ENCODE measurements at places on chromosomes 3 and 15. TPM values are rescaled to one million over a fixed set of nuclear protein-coding genes. Genes with fewer than 3 reads are reported as not detected.
A peak's percentile ranks its signal among the peaks of the same experiment; 100 is the strongest.

GRCh38 chr3:142897807-142898206, 8.9 kb upstream of the PCOLCE2 start:
- DNase-seq = no peak

GRCh38 chr15:101625184-101625583, 27.0 kb downstream of the TM2D3 start:
- no peak for DNase-seq

DNA sequence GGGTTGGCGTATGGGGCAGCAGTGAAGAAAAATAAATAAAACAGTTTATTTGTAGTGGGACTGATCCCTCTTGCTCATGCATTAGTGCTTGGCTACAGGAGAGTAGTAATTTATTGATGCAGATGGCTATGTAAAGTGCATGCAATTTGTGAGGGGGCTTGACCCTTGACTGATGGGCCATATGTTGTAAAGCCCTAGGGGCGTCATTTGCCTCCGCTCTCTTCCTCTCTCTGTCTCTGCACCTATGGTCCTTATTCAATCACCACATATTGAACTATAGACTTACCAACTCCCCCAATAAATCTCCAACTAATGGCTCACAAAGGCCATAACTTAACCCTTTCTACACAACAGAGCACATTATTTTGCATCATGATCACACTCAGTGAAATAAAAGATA, 227.7 kb downstream of the ROBO2 start:
- DNase-seq = no peak

DNA sequence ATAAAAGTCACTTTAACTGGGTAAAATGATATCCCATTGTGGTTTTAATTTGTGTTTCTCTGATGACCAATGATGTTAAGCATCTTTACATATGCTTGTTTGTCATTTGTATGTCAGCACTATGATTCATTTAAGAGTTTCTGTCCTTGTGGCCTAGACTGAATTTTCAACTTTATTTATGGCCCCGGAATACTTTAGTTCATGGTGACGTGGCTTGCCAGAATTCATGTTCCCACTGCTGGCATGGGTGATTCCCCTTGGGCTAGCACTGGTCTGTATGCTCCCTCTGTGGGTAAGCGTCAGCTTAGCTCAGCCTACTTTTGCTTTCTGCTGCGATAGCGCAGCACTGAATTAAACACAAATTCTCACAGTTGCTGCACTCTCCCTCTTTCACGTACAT, 436.3 kb upstream of the SGO1 start:
- DNase-seq = no peak

DNA sequence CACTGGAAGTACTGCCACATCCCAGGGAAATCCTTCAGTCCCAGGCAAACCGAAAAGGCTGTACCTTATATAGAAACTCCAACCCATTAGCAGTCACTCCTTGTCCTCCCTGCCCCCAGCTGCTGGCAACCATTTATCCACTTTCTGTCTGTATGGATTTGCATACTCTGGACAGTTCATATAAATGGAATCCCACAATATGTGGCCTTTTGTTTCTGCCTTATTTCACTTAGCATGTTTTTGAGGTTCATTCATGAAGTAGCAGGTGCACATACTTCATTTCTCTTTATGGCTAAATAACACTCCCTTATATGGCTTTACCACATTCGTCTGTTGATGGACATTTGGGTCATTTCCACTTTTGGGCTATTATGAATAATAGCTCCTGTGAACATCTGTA, 51.6 kb upstream of the CMTM8 start:
- DNase-seq = no peak

DNA sequence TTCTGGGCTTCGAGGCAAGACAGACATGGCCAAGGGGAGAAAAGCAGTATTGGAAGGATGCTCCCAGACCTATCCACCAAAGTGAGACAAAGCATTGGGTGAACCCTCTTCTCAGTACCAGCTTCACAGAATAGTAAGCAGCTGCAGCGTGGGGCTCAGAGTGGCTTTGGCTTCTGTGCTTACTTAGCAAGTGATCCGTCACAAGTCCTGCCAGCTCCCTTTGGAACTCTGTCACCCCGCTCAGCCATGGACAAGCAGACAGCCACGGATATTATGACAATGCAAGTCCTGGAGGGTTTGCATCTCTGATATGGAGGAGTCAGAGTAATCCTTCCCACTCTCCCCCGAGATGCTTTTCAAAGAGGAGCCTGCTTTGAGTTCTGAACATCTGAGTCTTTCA, 90.8 kb downstream of the SLCO3A1 start:
- no peak for DNase-seq

GRCh38 chr15:90315278-90315982, 36.7 kb upstream of the ZNF774 start:
- peak; percentile 79 for DNase-seq

DNA sequence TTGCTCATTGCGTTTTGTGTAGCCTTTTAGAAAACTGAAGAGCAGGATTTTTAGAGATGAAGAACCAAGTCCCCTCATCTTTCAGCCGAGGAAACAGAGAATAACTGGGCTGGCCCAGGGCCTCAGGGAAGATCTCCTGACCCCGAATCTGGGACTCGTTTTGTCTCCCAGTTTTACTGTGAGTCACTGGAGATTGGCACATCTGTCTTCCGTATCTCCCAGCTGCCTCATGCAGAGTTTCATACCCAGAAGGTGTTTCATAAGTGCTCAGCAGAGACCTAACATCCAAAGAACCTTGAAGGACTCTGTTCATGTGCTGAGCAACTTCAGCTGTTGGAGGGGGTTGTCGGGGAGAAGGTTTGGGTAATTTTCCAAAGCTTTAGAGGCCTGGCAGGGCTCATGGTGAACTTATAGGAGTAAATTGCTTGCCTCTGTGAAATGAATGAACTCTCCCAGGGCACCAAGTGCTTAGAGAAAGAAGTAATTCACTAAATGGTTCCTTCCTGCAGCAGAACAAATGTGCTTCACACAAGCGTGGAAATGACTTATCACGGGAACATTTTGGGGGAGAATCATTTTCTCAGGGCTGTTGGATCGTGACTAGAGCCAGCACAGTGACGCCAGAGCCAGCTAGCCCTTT, 121.4 kb downstream of the FAM43A start:
- DNase-seq = no peak

DNA sequence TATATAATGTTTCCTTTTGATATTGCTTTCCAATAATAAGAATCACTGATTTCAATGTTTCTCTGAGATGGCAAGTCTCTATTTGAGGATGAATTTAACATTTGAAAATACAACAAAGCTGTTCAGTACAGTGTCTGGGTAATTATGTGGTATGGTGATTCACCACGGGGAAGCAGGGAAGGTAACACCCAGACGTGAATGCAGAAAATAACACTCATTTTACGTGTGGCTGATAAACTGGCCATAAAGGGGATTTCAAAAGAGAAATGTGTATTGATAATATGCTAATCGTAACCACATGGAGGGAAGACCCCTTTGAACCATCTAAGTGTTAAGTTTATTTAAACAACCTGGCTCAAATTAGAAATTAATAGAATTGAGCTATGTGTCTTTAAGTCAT, 344.6 kb downstream of the GRM7 start:
- DNase-seq = no peak

DNA sequence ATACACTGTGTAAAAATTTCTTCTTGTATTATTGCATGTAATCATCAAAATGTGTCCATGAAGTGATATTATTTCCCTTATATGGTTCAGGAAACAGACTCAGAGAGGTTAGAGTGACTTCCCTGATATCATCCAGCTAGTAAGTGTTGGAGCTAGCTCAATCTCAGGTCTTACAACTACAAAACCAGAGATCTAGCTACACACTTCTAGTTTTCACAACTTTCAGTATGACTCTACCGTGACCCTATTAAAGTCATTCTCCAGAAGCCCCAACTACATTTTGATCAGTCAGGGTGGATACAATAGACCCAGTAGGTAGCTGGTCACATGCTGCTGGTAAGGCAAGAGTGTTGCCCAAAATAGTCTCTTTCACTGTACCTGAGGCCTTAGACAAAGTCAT, 165.3 kb downstream of the GOLIM4 start:
- DNase-seq = no peak

- DNase-seq = peak; percentile 93
Observed at GRCh38 chr3:112074616-112075497, 11.3 kb upstream of the C3orf52 start.

DNA sequence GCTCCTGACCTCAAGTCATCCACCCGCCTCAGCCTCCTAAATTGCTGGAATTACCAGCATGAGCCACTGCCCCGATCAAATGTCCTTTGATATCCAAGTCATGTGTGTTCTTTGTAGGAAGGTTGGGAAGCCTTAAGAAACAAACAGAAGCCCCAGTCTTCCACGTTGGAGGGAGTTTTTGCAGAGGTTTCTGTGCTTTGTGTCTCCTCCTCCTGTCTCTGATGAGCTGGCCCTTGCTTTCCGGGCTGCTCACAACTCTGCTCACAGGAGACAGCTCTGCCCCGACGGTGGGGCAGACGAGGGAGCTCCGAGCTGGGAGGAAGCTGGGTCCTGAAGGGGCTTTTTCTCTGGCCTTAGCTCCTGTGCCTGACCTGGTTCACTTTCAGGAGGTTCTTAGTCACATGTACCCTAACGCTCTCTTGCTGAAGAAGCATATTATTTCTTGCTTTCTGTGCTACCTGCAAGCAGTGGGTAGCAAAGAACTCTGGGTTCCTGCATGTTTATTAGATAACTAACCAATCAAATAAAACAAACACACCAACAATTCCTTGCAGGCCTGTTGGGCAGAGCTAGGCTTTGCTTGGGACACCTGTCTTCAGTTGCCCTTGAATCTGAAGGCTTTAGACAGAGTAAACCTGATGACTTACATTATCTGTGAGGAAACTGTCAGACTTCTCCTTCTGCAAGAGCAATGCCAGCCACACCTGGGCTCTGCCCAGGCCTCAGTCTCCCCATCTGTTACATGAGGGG, 52.6 kb upstream of the SMAD6 start:
- DNase-seq = no peak

DNA sequence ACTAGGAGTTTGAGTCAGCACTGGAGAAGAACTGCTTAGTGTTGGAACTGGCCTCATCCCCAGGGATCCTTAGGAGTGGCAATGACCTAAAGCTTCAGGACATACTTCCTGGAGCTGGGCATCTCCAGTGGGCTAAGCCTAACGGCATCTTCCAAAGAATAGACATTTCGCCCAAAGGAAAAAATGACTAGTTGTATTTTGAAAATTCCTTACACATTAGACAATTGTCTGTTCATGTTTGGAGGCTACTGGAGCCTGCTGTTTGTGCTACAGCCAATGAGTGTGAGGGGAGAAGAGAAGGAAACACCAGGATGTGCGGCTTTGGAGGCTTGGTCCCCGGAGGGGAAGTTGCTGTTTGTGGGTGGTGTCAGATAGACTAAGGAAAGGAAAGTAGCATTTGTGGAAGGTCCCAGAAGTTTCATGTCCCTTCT, 77.6 kb downstream of the POLR2M start:
- no peak for DNase-seq

GRCh38 chr3:98977520-98977919, 76.0 kb upstream of the DCBLD2 start:
- no peak for DNase-seq

DNA sequence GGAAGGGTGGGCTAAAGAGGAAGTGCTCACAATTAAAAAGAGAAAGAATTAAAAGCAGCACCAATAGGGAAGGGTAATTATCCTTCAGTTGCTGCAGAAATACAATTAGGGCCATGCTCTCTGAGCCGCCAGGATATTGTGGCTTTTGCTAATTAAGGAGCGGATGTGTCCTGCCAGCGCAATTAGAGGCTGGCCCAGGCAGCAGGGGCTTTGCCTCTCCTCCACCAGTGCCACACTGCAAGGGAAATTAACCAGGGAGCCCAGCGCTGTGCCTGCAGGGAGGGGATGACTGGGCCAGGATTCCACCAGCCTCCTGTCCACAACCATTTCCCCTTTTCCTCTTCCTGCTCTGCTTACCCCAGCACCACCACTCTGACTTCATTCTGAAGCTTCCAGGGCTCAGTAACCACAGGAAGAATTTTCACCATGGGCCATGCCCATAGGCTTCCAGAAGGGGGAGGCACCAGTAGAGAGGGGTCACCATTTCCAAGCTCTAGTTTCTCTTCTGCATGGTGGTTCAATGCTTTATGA, 10.4 kb upstream of the AEN start:
- no peak for DNase-seq

DNA sequence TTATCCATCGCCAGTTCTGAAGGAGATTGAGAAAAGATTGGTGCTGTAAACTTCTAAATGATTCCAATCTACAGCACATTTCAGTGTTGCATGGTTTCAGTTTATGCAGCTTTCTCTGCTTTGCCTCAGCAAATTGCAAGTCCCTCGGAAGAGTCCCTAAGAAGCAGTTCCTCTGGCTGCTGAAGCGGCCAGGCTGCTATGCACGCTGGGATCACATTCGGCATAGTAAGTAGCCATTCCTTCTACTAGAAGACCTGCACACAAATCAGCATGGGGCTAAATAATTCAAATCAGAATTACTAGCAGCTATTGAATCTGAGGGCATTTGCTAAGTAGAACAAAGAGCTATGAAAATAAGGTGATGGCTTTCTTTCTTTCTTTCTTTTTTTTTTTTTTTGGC, 769.5 kb downstream of the AGBL1 start:
- no peak for DNase-seq

- peak; percentile 28 for DNase-seq
Observed at GRCh38 chr15:74642734-74643664, 27.4 kb downstream of the CLK3 start.

- no peak for DNase-seq
Observed at GRCh38 chr15:56716334-56716733, 17.0 kb downstream of the ZNF280D start.

DNA sequence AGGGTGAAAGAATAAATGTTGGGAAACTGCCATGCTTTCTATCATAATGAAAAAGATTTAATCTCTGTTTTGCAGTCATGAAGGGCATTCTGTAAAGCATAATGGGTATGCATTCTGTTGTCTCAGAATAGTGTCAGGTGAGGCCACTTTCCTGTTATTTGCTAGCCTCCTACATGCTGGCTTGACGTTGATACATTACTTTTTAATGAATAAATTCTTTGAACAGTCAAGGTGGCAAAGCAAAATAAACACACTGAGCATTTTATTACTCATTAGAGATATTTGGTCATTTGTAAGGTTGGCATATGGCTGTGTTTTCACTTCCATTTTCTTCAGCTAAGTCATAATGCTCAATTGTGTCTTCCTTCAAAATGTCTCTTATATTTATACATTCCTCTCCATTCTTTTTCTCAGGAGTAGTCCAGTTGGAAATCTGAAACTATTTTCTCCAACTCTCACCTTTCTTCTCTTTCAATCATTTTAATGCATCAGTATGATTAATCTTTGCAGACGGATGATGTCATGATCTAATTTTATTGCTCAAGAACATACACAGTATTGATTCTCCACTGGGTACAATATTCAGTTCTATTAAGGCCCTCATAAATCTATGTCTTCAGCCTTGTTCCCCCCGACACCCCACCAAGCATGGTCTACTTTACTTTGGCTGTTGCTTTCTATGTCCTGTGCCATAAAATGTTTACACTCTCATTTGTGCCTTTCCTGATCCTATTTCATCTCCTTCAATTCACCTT, 290.7 kb downstream of the GBE1 start:
- no peak for DNase-seq

Gene TP63
- polyA plus RNA-seq = 0.07 TPM

Gene TRNT1
- polyA plus RNA-seq = 25.5 TPM

Gene NDN
- polyA plus RNA-seq = 67.1 TPM

Gene ZNF660
- polyA plus RNA-seq = 5.7 TPM

Gene AP3B2
- 10.2 TPM for polyA plus RNA-seq

Gene NPHP3
- 34.1 TPM for polyA plus RNA-seq

Gene TEX55
- not detected for polyA plus RNA-seq
